ENCODE measurements at places on chromosomes 3 and 15. TPM values are rescaled to one million over a fixed set of nuclear protein-coding genes. Genes with fewer than 3 reads are reported as not detected.

The TUSC7 gene
- total RNA-seq = not detected

The CCDC71 gene
- 36.8 TPM for total RNA-seq

The FSD2 gene
- not detected for total RNA-seq

The CCDC33 gene
- total RNA-seq = not detected

The SLC9C1 gene
- total RNA-seq = 1.3 TPM

The TNNC1 gene
- 5.5 TPM for total RNA-seq

The CAMK2N2 gene
- total RNA-seq = 0.16 TPM

The FBXL2 gene
- 21.3 TPM for total RNA-seq

The SLC51A gene
- total RNA-seq = not detected

The FES gene
- 11.7 TPM for total RNA-seq

The LRRC31 gene
- total RNA-seq = not detected

The IL17RD gene
- 4.4 TPM for total RNA-seq
